MCF 10A (cell line): ENCODE measurements at places on chromosomes 3 and 15.

- no peaks in the 10 kb centered on the region for H3K4me1 ChIP-seq
- no peak overlapping the region for H3K4me3 ChIP-seq
- H3K27ac ChIP-seq = no peak overlapping the region
- H3K36me3 ChIP-seq = peaks cover 24% of the 10 kb centered on the region
- no peaks in the 10 kb centered on the region for H3K27me3 ChIP-seq
These were observed 37.2 kb downstream of the DPH3 start for GRCh38 chr3:16227566-16227965.

- DNase-seq = no peak
- no peaks in the 10 kb centered on the region for H3K36me3 ChIP-seq
- no peak overlapping the region for H3K4me3 ChIP-seq
- H3K4me1 ChIP-seq = no peaks in the 10 kb centered on the region
These were observed 716 bp downstream of the CPEB1 start for GRCh38 chr15:82646250-82647044.

DNA sequence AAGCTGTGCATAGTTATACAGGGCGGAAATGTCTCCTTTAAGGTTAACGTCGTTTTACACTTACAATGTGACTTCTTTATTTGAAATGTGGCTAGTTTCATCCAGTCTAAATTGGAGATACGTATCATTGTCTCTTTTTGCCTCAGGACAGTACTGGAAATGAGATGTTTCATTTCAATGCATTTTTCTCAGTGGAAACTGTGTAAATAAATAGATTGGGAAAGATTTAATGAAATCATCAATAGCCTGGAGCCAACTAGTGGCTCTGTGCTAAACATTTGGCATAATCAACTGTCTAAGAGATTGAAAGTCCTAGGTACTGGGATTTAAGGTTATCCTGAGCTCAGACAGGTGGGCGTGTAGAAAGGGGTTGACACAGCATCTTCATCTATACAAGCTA lies 691.5 kb upstream of the CCDC54 start:
- no peaks in the 10 kb centered on the region for H3K27me3 ChIP-seq
- peaks cover 20% of the 10 kb centered on the region for H3K4me1 ChIP-seq
- H3K36me3 ChIP-seq = peaks cover 6% of the 10 kb centered on the region
- no peak overlapping the region for H3K4me3 ChIP-seq

DNA sequence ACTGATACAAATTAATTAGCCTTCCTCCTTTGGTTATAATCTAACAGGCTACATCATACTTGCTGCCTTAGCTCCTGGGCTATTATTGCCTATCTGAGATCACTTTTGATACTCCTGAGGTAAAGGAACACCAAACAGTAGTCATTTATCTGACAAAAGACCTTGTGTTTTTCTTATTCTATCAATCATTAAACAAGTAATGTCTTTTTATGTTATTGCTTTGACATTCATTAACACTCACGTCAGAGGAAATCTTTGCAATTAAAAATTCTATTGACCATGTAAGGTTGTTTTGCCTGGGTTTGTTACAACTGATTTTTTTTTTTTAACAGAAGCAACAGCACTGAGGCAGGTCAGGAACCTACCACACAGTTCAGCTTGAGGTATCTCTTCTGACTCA lies 366.3 kb downstream of the MECOM start:
- no peak overlapping the region for H3K27ac ChIP-seq
- DNase-seq = no peak
- H3K4me3 ChIP-seq = no peak overlapping the region
- H3K4me1 ChIP-seq = no peaks in the 10 kb centered on the region
- no peaks in the 10 kb centered on the region for H3K27me3 ChIP-seq

DNA sequence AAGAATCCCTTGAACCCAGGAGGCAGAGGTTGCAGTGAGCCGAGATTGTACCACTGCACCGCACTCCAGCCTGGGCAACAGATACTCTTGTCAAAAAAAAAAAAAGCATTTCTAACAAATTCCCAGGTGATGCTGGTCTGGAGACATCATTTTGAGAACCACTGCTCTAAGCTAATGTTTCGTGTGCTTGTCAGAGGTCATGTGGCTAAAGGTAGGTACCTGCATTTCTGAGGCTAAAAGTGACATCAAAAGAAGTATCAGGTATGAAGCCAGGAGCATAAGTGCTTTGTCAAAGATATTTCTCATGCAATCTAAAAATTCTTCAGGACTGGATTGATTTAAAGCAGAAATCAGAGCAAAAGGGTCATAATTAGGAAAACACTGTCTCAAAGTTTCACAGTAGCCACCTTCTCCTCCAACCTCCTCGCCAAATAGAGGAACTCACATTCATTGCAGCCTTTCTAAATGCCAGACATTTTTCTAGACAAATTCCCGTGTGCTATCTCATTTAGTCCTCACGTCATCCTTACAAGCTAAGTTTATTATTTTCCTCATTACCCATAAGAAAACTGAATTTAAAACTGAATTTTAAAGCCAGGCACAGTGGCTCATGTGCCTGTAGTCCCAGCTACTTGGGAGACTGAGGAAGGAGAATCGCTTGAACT lies 25.7 kb upstream of the GSK3B start:
- H3K4me1 ChIP-seq = peaks cover 4% of the 10 kb centered on the region
- DNase-seq = no peak
- H3K27ac ChIP-seq = no peak overlapping the region
- no peaks in the 10 kb centered on the region for H3K27me3 ChIP-seq
- H3K36me3 ChIP-seq = no peaks in the 10 kb centered on the region

- H3K4me3 ChIP-seq = peak within 1 kb of the TSS; percentile 51
- DNase-seq = peak; percentile 97
- H3K27me3 ChIP-seq = no peaks in the 10 kb centered on the region
- H3K4me1 ChIP-seq = peaks cover 30% of the 10 kb centered on the region
These were observed at the start of gene SPATA12 for GRCh38 chr3:57060089-57060821. Gene SPATA12, plus strand, starts transcription at chr3:57060664. Its CDS starts 13,031 bp downstream, at chr3:57073695.

GRCh38 chr15:74322558-74323180 lies 44.8 kb downstream of the CYP11A1 start:
- H3K27me3 ChIP-seq = no peaks in the 10 kb centered on the region
- no peaks in the 10 kb centered on the region for H3K36me3 ChIP-seq
- H3K27ac ChIP-seq = no peak overlapping the region
- no peak overlapping the region for H3K4me3 ChIP-seq
- no peaks in the 10 kb centered on the region for H3K4me1 ChIP-seq
- peak; percentile 62 for DNase-seq

GRCh38 chr3:114418724-114419543 lies 125.1 kb downstream of the TIGIT start:
- H3K27ac ChIP-seq = peak overlapping the region; percentile 19
- H3K36me3 ChIP-seq = no peaks in the 10 kb centered on the region
- H3K4me3 ChIP-seq = peak overlapping the region; percentile 50
- peak; percentile 83 for DNase-seq

DNA sequence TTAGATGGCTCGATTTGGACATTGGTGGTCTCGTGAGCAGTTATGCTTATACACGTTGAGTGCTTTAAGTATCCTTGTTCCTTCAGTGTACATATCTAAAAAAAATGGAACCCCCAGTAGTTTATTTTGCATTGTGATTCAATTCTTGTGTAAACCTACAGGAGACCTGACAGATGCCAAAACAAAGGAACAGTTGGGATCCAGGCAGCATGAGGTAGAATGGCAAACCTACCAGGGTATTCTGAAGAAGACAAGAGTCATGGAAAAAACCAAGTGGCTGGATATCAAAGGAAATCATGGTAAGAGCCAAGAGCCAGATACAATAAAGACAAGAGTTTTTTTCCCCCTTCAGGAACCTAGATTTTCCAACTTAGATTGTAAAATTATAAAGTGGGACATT lies 2.0 kb downstream of the TMEM62 start:
- no peak for DNase-seq
- peaks cover 20% of the 10 kb centered on the region for H3K36me3 ChIP-seq
- peaks cover 10% of the 10 kb centered on the region for H3K4me1 ChIP-seq
- H3K27ac ChIP-seq = no peak overlapping the region
- no peak overlapping the region for H3K4me3 ChIP-seq
- no peaks in the 10 kb centered on the region for H3K27me3 ChIP-seq

GRCh38 chr3:83224101-83224868 lies 1462.8 kb upstream of the GBE1 start:
- peak; percentile 32 for DNase-seq
- no peaks in the 10 kb centered on the region for H3K27me3 ChIP-seq
- H3K36me3 ChIP-seq = peaks cover 7% of the 10 kb centered on the region
- no peak overlapping the region for H3K27ac ChIP-seq

DNA sequence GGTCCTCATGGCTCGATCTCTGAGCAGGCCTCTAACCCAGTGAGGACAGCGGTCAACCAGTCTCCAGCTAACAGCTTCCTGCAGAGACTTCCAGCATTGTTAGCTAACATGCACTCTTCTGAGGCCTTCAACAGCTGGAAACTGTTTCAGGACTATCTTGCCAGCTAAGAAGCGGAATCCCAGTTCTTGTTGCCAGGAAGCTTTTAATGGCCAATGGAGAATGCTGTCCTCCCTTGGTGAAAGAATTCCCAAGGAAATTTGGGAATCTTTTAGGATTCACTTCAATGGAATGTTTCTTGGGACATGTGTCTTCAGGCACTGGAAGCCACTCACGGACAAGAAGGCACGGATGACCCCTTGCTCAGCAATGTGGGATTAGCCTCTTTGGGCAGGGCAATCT lies 91.7 kb downstream of the CEMIP start:
- no peaks in the 10 kb centered on the region for H3K36me3 ChIP-seq
- no peak overlapping the region for H3K27ac ChIP-seq
- no peaks in the 10 kb centered on the region for H3K4me1 ChIP-seq
- H3K4me3 ChIP-seq = no peak overlapping the region

- no peak overlapping the region for H3K27ac ChIP-seq
- peaks cover 3% of the 10 kb centered on the region for H3K4me1 ChIP-seq
- no peaks in the 10 kb centered on the region for H3K36me3 ChIP-seq
- H3K4me3 ChIP-seq = no peak overlapping the region
- no peaks in the 10 kb centered on the region for H3K27me3 ChIP-seq
These were observed 77.0 kb upstream of the RBMS3 start for GRCh38 chr3:29203851-29204250.

- DNase-seq = peak; percentile 78
- peak overlapping the region; percentile 84 for H3K27ac ChIP-seq
- peak overlapping the region; percentile 25 for H3K4me3 ChIP-seq
- no peaks in the 10 kb centered on the region for H3K27me3 ChIP-seq
These were observed 112.8 kb upstream of the MEF2A start for GRCh38 chr15:99452728-99453636.

GRCh38 chr3:186257866-186258265 lies 104.2 kb downstream of the DGKG start:
- no peak overlapping the region for H3K27ac ChIP-seq
- H3K4me3 ChIP-seq = no peak overlapping the region
- no peak for DNase-seq
- H3K27me3 ChIP-seq = peaks cover 11% of the 10 kb centered on the region
- H3K4me1 ChIP-seq = peaks cover 14% of the 10 kb centered on the region

DNA sequence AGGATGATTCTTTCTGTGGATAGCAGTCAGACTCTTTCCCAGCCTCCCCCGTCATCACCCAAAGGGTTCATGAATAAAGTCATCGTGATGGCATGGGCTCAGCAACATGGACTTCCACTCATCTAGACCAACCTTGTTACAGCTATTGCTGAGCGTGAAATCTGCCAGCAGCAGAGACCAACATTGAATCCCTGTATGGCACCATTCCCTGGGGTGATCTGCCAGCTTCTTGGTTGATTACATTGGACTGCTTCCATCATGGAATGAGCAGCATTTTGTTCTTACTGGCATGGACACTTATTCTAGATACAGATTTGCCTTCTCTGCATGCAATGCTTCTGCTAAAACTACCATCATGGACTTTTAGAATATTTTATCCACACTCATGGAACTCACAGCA lies 195.6 kb upstream of the AZI2 start:
- no peak overlapping the region for H3K4me3 ChIP-seq
- H3K27ac ChIP-seq = no peak overlapping the region
- H3K4me1 ChIP-seq = no peaks in the 10 kb centered on the region
- H3K27me3 ChIP-seq = no peaks in the 10 kb centered on the region

- peaks cover 68% of the 10 kb centered on the region for H3K36me3 ChIP-seq
- H3K4me3 ChIP-seq = peak overlapping the region; percentile 28
- H3K4me1 ChIP-seq = peaks cover 24% of the 10 kb centered on the region
- DNase-seq = peak; percentile 96
- H3K27me3 ChIP-seq = no peaks in the 10 kb centered on the region
These were observed 29.1 kb downstream of the ANKRD28 start for GRCh38 chr3:15768421-15769255.

DNA sequence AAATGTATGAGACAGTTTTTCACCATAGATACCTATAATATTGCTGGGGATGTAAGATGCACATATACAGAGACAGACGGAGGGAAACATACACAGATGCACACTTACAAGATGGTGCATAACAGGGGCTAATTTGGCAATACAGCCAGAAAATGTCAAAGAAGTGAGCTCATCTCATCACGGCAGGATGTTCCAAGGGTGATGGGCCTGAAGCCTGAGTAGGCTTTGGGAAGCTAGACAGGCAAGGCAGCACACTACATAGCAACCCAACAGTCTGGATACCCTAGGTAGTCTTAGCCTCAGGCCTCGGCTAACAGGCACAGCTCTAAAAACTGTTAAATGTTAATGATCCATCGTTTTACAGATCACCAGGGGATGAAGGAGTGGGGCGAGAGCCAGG lies 148.5 kb downstream of the OSBPL10 start:
- no peak for DNase-seq
- H3K4me3 ChIP-seq = no peak overlapping the region
- peaks cover 19% of the 10 kb centered on the region for H3K36me3 ChIP-seq
- H3K4me1 ChIP-seq = peaks cover 19% of the 10 kb centered on the region
- no peak overlapping the region for H3K27ac ChIP-seq

- peaks cover 16% of the 10 kb centered on the region for H3K4me1 ChIP-seq
- H3K27me3 ChIP-seq = no peaks in the 10 kb centered on the region
- peak; percentile 21 for DNase-seq
- no peak overlapping the region for H3K4me3 ChIP-seq
- H3K36me3 ChIP-seq = peaks cover 13% of the 10 kb centered on the region
- peak overlapping the region; percentile 63 for H3K27ac ChIP-seq
These were observed 3.8 kb upstream of the LOXL1 start for GRCh38 chr15:73922186-73923151.

DNA sequence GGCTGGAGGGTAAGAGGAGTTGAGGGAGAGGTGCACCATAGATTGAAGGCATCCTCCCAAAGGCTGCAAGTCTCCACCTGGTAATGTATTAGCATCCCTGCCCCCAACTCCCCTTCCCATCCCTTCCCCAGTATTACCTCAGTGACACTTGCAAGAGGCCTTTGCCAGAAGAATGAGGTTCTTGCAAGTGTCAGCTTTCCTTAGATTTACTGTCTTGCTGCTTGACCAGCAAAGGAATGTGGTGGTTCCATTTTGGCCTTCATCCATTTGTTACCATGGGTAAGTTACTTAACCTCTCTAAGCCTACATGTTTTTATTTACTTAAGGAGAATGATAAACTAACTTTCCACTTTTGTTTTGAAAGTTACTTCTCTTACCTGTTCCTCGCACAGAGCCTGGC lies 108.9 kb downstream of the LRTM1 start:
- no peak overlapping the region for H3K4me3 ChIP-seq
- no peaks in the 10 kb centered on the region for H3K36me3 ChIP-seq
- H3K27me3 ChIP-seq = no peaks in the 10 kb centered on the region
- no peak overlapping the region for H3K27ac ChIP-seq
- DNase-seq = no peak
- H3K4me1 ChIP-seq = peaks cover 5% of the 10 kb centered on the region

- H3K27ac ChIP-seq = no peak overlapping the region
- H3K36me3 ChIP-seq = peaks cover 42% of the 10 kb centered on the region
- H3K27me3 ChIP-seq = no peaks in the 10 kb centered on the region
These were observed 25.9 kb downstream of the PTPN23 start for GRCh38 chr3:47406762-47407149.
